HL-60 (cell line): ENCODE measurements at places on chromosomes 3 and 15.

- no peak for DNase-seq
Observed at GRCh38 chr15:51181905-51182304, 87.2 kb upstream of the TNFAIP8L3 start.

DNA sequence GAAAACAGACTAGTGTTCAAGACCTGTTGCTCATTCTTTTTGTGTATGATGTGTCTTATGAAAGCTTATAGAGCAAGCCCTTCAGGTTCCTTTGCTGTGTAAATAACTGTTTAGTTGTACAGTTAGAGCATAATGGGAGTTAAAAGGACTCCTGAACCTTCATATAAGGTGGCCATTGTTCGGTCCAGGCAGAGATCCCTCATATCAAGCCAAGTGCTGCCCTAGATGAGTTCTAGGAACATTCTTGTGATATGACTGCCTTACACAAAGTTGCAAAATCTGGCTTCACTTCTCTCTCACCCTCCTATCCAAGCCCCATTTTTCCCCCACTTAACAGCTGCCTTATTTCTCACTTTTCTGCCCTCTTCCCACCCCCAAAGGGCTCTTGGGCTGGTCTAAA lies 26.9 kb downstream of the GYG1 start:
- no peak for DNase-seq

GRCh38 chr15:97748576-97748975 lies 211.9 kb upstream of the ARRDC4 start:
- no peak for DNase-seq

GRCh38 chr15:75869446-75869845 lies 26.2 kb downstream of the UBE2Q2 start:
- DNase-seq = no peak

- no peak for DNase-seq
Observed at GRCh38 chr3:79039192-79039591, 728.6 kb downstream of the ROBO1 start.

DNA sequence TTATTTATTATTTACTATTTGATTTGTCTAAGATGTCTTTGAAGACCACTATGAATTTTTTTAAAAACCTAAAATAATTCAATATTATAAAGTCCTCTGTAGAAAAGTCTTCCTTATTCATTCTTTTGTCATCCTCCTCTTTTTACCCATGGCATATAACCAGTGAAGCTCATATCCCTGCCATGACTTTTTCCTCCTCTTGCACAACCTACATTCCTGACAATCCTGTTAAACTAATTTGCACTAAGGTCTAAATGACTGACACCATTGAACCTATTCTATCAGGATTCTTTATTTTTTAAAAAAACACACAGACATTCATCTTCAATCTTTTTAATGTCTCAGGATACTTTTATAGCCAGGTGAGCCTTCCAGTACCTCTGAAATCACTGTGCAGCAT lies 159.9 kb upstream of the SLC2A2 start:
- DNase-seq = no peak

DNA sequence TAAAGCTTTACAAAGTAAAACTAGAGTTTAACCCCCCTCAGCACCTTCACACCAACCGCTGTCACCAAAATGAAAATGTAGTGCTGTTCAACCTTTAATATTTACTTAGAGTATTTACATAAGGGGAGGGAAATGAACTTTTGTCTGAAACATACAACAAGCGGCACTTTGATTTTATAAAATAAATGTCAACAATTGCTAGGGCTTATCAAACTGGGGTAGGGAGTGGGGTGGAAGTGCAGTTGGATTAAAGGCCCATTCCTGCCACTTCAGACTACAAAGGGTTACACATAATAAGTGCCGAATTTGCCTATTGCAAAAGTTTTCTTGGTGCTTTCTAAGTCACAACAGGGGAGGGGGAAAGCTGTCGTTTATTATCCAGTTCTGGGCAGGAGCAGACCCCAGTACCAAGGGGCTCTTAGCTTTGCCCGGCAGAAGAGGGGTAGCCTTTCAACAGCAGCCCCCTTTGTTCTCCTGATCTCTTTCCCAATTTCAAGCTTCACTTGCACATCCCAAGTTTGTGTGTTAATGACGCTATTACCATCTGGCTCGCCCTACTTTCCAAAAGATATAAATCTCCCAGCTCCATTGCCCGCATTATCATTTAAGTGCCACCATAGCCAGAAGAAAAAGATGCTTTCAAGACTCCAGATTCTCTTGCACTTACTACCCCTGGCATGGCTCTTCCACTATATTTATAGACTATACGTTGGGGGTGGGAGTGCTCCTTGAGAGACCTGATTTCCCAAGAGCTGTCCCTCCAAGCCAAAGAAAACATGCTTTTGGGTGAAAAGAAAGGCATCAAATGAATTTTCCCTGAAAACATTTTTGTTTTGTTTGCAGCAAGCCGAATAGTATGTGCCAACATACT lies 17.0 kb downstream of the SOX2 start:
- no peak for DNase-seq

DNA sequence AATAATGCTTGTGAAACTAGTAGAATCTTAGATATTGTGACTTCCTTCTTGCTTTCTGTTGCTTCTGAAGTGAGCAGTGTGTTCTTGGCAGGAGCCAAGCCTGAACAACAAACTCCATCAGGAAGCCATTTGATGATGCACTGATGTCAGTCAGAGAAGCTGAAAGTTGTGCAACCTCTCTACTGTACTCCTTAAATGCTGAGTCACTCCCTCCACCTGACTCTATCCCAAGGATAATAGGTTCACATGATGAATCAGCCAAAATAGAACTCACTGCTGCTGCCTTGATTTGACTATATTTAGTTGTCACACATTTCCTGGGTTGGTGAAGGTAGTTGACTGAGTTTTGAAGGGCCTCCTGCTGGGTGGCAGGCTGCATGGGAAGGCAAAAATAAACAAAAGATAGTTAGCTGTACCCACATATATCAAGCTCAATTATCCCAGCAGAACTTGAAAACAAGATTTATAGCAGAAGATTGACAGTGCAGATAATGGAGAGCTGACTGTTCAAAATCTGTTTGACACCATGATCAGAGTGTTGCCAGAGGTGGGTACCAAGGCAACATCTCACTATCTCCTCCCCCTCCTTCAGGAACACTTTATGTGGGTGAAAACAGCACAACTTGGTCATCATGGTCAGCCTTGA lies 328.4 kb upstream of the DPH6 start:
- DNase-seq = no peak

DNA sequence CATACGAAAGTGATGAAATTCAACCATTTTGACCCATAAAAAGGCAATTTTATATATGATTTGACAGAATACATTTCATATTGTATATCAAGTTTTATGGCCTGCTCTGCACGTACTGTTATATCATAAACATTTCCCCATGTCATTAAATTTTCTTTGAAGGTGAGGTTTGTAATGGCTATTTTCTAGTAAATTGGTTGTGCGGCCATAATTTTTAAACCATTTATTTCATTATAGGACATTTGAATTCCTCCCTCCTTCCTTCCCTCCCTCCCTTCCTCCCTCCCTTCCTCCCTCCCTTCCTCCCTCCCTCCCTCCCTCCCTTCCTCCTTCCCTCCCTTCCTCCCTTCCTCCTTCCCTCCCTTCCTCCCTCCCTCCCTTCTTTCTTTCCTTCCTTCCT lies 87.4 kb upstream of the AGBL1 start:
- no peak for DNase-seq

DNA sequence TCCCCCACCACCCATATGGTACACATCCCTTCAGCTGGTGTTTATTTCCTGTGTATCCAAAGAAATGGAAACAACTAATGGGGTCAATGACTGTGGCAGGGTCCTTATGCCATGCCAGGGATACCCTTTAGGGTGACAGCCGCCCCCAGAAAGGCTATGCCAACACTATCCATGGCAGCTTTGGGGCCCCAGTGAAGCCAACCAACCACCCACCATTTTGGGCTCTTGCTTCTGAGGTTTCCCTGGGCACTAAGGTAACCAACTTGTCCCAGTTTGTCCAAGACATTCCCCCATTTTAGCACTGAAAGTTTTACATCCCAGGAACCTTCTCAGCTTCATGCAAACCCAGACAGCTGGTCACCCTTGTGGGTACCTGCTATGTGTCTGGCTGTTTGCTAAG lies 233.1 kb downstream of the VPS13C start:
- DNase-seq = no peak

DNA sequence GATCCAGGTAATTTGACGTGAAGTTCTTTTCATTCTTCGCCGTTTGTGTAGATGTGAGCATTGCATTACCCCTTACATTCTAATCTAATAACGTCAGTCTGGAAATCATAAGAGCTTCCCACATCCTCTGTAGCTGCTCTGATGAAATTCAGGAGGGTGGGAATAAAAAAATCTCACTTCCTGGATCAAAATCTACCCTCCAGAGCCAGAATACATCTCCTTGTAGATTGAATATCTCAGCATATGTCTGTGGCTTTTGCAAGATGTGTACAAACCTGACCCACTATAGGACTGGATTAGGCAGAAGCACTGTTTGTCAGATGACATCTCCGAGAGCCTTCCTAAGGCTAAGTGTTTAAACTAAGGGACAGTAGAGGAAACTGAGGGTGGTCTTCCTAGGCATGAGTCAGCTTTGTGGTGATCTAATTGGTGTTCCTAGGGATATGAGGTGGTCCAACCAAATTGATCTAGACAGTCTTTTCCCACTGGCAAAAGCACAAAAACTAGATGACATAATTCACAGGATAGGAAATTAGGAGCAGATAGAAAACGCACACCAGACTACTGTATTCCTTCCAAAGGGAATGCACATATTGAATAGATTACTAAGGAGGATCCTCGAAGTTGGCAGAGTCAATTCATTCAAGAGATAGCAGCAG lies 216.3 kb upstream of the LRTM1 start:
- no peak for DNase-seq

DNA sequence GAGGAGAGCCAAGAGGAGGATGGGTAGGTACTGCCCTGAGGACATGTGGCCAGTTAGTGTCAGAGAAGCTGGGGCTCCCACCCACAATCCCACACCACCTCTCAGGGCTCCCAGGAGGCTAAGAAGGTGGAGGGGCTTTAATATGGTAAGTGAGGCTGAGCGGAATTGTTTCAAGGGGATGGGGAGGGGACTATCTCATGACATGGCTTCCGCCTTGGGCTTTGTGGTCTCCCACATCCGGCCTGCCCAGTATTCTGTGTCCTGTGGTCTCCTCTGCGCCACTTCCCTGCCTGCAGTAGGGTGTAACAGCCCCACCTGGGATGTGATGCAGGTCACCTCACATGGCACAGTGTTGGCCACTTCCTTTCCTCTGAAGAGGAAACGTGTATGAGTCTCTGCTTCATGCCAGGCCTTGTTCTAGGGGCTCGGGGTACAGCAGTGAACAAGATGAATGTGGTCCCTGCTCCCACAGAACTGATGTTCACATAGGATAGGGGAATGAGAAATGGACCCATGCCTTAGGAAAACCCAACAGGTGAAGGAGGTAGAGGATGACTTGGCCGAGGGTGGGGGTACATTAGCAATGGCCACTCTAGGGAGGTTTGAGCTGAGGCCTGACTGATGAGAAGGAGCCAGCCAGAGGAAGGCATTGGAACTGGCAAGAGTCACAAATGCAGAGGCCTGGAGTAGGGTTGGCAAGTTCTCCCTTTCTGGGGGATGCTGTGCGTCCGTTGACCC lies 3.2 kb downstream of the NEIL1 start:
- DNase-seq = peak; percentile 95

GRCh38 chr3:38575279-38575843 lies 74.1 kb downstream of the SCN5A start:
- no peak for DNase-seq

GRCh38 chr3:146454796-146455195 lies 14.6 kb downstream of the PLSCR2 start:
- DNase-seq = no peak

DNA sequence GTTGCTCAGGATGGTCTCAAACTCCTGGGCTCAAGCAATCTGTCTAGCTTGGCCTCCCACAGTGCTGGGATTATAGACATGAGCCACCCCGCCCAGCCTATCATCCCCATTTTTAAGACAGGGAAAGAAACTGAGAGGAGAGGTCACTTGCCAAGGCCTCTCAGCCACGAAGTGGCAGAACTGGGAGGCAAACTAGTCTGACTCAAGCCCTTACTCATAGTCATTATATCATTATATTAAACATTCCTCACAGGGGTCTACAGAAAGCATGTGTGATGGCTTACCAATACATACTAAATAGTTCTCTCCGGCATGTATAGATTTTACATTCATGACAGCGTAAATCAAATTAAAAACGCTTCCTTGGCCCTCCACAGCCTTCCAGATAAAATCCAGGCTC lies 62.0 kb upstream of the ZBTB38 start:
- no peak for DNase-seq
